Tibial nerve (tissue), 4 donors: ENCODE measurements at places on chromosomes 11 and 22.
A peak's percentile ranks its signal among the peaks of the same experiment; 100 is the strongest.

- DNase-seq: no peak
Observed at GRCh38 chr11:103631841-103632240, 404.6 kb upstream of the DDI1 start.

GRCh38 chr11:108703916-108704315 lies 39.0 kb downstream of the DDX10 start:
- DNase-seq: no peak

- no peak for DNase-seq
Observed at GRCh38 chr22:38355275-38355674, 38.0 kb upstream of the CSNK1E start.

DNA sequence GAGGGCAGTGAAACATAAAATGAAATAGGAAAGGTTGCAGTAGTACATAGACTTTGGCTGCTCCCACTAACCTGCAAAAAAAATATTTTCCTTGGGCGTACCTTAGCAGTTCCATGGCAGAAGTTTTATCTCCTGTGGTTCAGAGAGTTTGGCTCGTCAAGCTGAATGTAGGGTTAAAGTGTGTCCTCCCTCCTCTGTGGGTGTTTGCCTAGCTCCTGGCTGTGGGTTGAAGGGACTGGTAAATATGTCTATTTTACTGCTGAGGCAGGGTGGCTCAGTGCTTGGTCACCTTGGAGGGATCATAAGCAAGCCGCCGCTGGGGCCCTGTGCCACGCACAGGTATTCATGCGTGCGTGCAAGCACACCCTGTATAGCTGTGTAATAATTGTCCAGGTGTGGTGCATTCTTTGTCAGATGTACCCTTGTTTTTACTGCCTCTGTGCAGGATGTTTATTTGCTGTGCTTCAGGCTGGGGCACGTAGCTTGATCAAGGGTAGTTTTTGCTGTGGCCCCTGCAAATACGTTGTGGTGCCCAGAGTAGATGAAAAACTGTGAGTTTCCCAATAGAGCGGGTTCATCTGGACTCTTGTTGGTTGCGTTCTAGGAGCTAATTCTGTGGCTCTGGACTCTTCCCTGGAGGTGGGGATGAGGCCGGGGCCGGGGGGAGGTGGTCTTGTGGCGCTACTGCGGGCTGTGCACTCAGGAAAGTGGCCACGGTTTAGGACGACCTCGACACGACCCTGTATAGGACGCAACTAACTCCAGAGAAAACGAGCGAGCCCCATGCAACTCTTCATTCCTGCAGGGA lies 732 bp upstream of the SORL1 start:
- no peak for DNase-seq

DNA sequence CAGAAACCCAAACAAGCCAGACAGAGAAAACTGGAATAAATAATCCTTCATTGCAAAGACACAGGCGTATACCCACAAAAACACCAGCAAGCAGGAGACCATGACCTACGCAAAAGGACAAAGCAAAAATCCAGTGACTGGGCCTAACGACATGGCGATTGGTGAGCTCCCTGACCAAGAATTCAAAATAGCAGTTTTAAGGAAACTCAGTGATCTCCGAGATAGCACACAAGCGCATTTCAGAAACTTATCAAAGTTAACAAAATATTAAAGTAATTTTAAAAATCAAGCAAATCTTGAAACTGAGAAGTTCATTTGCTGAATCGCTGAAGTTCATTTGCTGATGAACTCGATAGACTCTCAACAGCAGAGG lies 27.6 kb downstream of the DBX1 start:
- no peak for DNase-seq

DNA sequence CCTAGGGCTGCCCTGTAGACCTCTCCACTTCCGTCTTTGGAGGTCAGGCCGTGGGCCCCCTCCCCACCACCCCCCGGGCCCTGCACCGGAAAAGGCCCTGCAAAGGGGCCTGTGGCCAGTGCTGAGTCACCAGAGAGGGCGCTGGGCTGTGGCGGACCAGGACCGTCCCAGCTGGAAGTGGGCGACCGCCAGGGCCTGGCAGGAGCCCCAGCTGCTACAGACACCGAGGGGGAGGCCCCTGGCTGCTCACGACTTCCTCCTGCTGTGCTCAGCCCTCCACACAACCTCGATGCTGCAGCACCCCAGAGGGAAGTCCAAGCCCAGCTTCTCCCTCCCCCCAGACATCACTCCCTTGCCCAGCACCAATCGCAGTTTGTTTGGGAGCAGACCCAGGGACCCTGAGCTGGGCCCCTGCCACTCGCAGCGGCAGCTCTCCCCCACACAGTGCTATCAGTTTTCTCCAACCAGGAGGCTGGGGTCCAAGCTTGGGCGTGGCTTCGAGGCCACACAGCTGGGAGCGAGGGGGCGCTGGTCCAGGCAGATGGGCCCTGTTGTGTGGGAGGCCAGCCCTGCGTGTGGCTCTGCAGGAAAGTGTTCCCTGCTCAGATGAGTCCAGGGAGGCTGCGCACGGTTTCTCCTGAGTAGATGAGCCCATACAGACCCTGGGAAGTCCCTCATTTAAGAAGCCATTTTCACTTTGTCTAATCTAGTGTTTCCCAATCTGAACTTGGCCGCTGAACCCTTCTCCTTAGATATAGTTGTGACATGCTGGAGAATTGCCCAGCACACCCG lies 5.6 kb upstream of the SH3BP1 start:
- peak; percentile 74 for DNase-seq

DNA sequence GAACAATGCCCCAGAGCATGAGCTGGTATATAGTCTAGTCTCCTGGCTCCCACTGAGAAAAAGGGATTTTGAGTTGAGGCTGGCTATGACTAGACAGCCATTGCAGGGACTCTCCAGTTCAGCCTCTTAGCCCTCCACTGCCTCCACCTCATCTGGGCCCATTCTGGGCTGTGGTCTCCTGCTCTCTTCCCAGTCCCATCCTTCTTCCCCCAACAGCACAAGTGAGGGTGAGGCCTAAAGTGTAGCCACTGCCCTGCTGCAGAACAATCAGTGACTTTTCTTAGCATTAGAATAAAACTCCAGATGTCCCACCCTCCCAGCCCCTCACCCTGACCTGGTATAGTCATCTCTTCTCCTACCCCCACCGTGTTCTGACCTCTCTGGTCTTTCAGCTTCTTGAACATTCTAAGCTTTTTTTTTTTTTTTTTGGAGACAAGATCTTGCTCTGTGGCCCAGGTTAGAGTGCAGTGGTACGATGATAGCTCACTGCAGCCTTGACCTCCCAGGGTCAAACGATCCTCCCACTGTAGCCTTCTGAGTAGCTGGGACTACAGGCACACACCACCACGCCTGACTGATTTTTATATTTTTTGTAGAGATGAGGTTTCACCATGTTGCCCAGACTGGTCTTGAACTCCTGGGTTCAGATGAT lies 4.3 kb downstream of the MED15 start:
- DNase-seq: no peak

DNA sequence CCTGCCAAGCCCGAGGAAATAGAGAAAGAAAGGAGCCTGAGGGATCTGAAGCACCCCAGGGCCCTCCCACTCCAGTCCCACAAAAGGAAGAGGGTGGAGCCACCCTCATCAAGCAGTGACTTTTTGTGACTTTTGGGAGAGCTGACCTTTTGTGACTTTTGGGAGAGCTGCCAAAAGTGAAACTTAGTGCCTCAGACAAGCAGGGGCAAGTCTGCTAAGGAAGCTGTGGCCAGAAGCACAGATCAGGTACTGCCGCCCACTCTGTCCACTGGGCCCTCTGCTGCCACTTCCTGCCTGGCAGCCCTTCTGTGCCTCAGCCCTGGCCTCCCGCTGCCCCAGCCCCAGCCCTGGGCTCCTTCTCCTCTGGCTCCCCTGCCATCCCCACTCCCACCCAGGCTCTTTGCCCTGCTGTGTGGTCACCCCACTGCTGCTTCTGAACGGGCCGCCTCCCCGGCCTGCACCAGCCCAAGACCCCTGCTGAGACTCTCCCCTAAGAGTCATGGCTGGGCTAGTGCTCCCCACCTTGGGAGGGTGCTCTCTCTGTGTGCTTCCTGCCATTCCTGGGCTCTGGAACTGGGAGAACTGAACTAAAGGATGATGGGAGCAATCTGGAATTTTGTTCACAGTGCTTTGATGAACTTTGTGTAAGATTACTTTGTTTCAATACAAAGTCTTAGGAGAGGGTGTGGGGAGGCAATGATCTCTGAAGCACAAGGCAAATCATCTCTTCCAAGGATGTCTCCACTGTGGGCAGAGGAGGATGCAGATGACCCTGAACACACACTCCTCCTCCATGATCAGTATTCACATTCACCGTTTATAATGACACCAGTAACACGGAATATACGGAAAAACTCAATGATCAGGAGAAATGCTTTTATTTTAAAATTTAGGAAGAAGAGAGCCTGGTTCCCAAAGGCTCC lies at the start of gene APOBEC3H:
APOBEC3H (plus strand) TSS at position 147 of the 923 bp plus-strand sequence. CDS start 3,035 bp downstream, outside the sequence.
- no peak for DNase-seq

DNA sequence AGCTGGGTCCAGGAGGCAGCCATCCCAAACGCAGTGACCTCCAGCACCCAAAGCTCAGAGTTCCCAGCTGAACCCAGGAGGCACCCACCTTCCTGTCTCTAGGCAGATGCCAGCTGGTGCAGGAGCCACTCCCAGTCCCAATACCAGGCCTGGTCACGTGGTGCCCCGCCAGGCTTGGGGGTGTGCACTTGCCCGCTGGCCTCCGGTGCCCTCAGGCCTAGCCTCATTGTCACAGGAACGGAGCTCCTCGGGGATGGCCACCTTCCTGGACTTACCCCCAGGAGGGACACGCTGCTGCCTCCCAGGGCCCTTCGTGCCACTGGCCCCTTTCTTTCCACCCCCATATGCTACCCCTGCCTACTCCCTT lies 4.6 kb downstream of the BID start:
- DNase-seq: no peak

DNA sequence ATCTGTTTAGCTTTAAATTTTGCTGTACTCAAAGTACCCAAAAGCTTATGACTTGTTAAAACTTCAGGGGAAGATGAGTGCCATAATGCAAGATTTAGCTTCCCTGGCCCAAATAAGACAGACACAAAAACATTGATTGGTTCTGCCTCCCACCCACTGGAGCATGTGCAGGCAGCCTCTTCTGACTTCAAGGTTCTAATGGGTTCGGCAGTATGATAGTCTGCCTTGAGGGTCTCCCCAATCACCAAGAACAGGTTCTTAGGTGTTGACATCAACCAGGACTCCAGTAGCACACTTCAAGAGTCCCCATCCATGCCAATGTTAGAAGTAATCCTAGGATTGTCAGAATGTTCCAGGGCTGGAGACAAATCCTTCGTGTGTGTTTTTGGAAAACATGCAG lies 12.5 kb downstream of the EIF4G2 start:
- no peak for DNase-seq
